Activated CD4-positive, alpha-beta T cell treated with anti-CD3 and anti-CD28 coated beads, Interleukin-2, amount 10 ng/mL, durations not matched to agents 7 days and 5 days (primary cell): ENCODE measurements at places on chromosomes 7 and 10.

GRCh38 chr10:80464557-80465450 lies 10.7 kb downstream of the TSPAN14 start:
- H3K27ac ChIP-seq, result peak overlapping the region; percentile 92
- H3K4me1 ChIP-seq, result peaks cover 99% of the 10 kb centered on the region
- H3K4me3 ChIP-seq, result peak overlapping the region; percentile 67
- no peaks in the 10 kb centered on the region for H3K27me3 ChIP-seq
- peaks cover 69% of the 10 kb centered on the region for H3K36me3 ChIP-seq
- no peak for DNase-seq

DNA sequence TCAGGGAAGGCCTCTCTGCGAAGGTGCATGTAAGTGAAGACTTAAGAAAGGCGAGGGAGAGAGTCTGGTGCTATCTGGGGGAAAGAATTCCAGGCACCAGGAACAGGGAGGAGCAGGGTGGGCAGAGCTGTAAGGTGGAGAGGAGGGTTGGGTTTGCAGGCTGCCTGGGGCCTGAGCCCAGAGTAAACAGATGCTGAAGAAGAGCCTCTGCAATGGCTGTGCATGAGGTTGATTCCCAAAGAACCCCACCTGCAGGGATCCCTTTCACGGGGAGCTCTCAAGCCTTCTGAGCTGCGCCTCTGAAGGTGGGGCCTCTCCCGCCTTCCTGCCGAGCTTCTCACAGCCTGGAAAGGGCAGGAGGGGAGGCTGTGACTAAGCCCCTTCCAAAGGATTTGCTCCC lies 115.1 kb downstream of the RNF216 start:
- no peaks in the 10 kb centered on the region for H3K27me3 ChIP-seq
- peaks cover 10% of the 10 kb centered on the region for H3K36me3 ChIP-seq
- peaks cover 21% of the 10 kb centered on the region for H3K4me1 ChIP-seq
- peak overlapping the region; percentile 3 for H3K27ac ChIP-seq

DNA sequence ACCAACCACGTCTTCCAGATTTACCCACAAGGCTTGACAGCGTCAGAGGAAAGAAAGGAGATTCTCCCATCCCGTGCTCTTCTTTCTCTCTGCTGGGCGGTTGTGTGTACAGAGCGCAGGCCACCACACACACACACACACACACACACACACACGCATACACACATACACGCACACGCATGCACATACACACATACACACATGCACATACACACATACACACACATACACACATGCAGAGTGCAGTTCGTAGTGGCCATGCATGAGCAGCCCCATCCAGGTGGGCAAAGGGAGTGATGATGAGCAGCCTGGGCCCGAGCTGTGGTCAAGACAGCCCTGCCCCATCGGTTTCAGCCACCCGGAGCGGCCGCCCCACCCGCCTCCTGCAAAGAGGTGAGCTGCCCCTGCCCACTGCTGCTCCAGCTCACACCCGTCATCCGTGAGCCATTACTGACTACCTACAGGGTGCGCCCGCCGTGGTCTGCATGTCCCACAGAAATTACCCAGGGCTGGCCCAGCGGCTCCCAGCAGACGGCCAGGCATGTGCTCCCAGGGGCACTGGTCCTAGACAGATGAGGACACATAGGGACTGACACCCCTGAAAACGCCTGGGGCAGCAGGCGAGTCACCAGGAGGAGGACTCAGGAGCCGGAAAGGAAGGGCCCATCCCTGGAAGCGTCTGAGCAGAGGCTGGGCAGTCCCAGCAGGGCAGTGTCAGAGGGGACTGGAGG lies 69.6 kb downstream of the ASB13 start:
- H3K27me3 ChIP-seq, result peaks cover 19% of the 10 kb centered on the region
- DNase-seq, result no peak
- H3K4me1 ChIP-seq, result peaks cover 11% of the 10 kb centered on the region
- H3K27ac ChIP-seq, result no peak overlapping the region

GRCh38 chr10:11631890-11632587 lies 20.6 kb upstream of the USP6NL start:
- DNase-seq, result peak; percentile 70
- peak overlapping the region; percentile 85 for H3K27ac ChIP-seq

DNA sequence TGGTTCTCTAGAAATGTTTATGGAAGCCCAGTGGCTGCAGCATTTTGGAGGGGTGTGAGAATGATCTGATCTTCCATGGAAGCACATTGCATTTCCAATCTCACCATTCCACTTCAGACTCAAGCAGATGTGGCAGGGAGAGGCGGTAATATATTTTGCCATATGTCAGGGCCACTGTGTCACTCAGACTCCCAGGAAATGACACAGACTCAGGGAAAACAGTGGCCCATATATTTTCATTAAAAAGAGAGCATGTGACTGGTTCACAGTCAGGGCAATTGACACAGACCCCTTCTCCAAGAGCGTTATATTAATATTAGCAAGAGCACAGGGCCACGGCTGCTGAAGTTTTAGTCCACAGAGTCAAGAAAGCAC lies 149.3 kb upstream of the NRP1 start:
- peaks cover 8% of the 10 kb centered on the region for H3K4me1 ChIP-seq
- no peak for DNase-seq
- peaks cover 2% of the 10 kb centered on the region for H3K27me3 ChIP-seq
- no peaks in the 10 kb centered on the region for H3K36me3 ChIP-seq
